ENCODE measurements at places on chromosomes 3 and 15.

DNA sequence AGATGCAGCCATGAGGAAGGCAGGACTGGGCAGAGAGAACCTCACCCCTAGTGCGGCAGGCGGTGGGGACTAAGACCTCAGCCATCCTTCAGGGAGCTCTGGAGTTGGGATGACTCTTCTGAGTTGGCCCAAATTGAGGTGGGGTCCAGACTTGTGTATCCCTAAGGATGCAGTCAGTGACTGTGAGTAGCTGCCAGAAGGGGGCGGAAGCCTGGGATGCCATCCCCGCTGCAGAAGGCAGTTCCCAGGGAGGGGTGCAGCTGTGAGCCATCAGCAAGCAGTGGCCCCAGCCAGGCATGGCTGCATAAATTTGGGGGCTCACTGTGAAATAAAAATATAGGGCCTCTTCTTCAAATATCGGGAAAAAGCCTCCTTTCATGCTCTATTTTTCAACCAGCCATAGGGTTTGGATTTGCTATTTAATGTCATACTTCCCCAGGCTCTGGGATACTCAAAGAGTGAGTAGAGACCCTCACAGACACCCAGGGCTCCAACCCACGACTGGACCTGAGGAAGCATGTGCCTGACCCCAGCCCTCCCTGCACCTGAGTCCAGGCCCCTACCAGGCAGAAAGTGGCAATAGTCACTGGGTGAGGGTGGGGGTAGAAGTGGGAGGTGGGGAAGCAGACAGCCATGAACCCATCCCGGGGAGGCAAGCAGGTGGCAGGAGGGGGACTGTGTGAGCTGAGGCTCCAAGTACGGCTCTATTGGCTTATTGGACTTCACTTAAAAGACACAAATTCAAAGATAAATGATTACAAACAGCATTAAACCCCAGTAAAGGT, 30.5 kb downstream of the GRK7 start:
- DNase-seq = no peak

GRCh38 chr3:114839476-114839875, 307.6 kb downstream of the ZBTB20 start:
- DNase-seq = no peak

DNA sequence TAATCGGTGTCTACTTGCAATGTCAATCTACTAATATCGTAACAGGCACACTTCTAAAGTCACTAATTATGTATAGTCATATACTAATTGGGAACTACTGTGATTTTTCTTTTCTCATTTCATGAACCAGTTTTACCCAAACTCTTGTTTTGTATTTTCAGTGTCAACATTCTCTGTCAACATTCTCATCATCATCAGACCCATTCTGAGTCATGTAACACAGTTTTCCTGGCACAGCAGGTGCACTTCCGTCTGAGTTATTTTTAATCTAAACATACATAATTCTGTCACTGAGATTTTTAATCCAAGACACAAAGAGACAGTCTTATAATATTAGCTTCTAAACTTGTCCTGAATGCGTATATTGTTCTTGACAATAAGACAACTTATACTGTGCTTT, 205.1 kb upstream of the EIF1B start:
- no peak for DNase-seq

- DNase-seq = peak; percentile 31
Observed at GRCh38 chr3:149487598-149488197, 13.2 kb downstream of the TM4SF4 start.

GRCh38 chr15:69454953-69455352, 2.3 kb downstream of the RPLP1 start:
- DNase-seq = no peak

- no peak for DNase-seq
Observed at GRCh38 chr3:26624209-26624765, 1.7 kb downstream of the LRRC3B start.

GRCh38 chr3:175512700-175513099, 653.6 kb downstream of the NAALADL2 start:
- no peak for DNase-seq

DNA sequence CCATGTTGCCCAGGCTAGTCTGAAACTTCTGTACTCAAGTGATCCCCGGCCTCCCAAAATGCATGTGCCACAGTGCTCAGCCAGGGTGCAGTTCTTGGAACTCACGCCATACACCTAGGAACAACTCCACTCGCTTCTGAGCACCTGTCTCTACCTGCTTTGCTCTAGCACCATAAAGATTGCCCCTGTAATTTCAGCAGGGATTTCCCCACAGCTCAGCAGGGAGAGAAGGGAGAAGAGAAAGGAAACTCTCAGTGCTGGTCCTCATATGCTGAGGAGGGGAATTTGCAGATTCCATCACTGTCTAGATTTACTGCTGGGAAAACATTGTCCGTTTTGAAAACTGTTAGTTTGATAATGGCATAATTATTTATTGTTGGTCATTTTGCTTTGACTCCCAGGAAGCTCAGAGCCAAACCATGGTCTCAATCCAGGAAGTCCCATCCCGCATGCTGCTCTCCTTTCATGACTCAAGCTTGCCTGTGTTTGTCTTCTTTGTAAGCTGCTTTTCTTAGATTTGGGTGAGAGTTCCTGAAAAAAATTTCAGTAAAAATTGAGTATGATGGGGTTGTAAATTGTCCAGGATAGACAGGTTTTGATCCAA, 24.2 kb downstream of the TRIM71 start:
- DNase-seq = no peak

- no peak for DNase-seq
Observed at GRCh38 chr3:162780313-162780712, 1283.7 kb downstream of the OTOL1 start.

GRCh38 chr3:110811050-110811449, 260.6 kb upstream of the NECTIN3 start:
- DNase-seq = no peak

GRCh38 chr3:17935222-17935621, 192.8 kb upstream of the TBC1D5 start:
- no peak for DNase-seq

DNA sequence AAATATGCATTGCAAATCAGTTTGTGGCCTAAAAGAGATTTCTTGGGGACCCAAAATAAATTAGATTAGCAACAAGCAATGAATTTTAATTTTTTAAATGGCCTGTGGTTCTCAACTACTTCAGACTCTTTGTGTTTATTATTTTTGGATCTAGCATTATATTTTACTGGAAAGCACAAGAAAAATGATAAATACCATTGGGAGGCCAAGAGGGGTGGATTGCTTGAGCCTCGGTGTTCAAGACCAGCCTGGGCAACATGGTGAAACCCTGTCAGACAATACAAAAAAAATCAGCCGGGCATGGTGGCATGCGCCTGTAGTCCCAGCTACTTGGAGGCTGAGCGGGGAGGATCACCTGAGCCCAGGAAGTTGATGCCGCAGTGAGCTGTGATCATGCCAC, 13.6 kb downstream of the LACTB start:
- no peak for DNase-seq

DNA sequence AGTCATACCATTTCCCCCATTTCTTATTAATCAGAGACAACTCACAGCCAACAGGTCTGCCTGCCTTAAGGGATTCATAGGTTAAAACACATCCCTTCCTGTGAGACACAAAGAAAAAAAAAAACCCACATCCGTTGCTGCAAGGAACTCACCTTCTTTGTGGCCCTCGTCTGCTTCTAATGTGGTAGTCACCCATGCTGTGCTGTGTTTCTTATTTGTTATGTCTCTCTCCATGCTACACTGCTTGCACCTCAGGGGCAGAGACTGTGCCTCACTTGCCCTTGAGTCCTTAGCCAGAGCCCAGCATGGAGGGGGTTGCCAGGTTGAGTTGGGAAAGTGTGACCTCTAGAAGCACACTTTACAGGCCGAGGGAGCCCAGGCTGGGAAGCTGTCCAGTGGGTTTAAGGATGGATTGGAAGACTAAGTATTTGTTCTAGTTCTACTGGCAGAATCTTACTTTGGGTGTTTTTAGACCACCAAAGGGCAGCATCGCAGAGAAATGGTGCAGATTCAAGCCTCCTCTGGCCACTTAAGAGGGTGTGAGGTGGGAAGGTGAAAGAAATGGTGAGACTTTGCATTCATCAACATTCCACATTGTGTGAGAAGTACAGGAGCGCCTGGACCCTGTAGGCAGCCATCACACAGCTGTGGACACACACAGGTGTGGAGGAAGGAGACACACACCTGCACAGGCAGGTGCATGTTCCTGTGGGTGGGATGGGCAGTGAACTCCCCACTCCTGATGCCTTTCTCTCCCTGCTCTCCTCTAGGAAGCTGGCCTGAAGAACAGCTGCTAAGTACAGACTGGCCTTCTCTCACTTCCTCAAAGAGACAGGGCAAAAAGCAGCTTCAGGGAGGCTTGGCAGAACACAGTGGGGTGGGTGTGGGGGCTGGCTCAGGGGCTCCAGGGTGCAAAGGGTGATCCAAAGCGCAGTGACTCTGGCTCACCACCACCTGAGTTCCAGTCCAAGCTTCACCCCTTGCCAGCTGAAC, 48.8 kb downstream of the GLB1 start:
- peak; percentile 53 for DNase-seq

GRCh38 chr3:87607234-87607633, 330.9 kb upstream of the POU1F1 start:
- no peak for DNase-seq

DNA sequence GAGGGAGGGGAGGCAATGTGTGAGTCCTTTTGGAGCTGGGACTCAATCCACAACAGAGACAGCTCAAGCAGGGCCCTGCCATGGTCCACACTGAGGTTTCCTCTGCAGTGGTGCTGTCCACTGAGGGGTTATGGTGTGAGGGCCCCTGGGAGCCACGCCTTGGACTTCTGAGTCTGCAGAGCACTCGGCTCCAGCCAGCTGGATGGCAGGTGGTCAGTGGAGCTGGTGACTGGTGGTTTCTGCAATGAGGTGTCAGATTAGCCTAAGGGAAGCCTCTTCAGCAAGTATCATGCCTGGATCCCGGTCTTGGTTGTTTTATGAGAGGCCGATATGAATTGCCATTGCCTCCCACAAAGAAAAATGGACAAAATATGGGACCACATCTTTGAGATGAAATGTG, 21.7 kb downstream of the LSM3 start:
- no peak for DNase-seq

DNA sequence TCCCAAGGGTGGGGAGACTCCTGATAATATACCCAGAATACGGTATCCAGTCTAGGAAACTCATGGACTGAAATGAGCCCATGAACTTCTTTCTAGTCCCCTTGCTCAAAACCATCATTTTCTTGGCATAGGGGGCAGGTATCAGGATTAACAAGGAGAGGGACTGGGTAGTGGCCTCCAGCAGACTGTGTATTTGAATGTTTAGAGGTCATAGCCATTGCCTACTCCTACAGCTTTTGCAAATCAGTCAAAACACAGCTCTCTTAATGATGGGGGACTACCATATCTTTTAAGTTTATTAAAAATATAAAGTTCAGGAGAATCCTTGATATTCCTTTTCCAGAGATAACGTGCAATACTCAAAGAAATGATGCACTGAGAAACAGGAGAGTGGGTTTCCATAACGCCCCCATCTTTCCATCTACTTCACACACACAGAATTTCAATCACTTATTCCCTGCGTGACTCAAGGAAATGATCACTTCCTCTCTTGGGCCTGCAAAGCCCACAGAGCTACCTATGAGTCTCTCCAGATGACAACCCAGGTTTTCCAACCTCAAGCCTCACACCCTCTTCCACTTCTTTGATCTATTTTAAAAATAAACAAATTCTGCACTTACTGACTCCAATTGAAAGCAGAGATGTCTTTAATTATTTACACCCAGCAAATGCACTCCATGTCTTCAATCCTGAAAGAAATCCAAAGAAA, 584.0 kb upstream of the LMCD1 start:
- DNase-seq = peak; percentile 36

- DNase-seq = no peak
Observed at GRCh38 chr15:36797128-36797527, 217.7 kb downstream of the CDIN1 start.

DNA sequence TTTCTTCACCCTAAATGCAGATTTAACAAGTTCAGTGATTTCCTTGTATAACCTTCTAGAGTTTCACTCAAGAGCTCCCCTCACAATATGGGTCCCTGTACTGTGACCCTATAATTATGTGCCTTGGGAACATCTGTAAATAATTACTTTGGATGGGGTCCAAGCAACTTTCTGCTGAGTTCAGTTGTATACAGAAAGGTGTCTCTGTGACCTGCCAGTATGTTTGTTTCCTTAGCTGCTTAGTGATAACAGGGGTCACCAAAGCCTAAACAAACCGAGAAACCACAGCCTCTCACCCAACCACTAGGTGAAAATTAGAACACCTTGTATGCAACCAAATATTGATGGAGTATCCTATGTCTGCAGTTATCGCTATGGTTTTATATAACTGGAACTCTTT, 29.8 kb upstream of the SLC25A36 start:
- no peak for DNase-seq

DNA sequence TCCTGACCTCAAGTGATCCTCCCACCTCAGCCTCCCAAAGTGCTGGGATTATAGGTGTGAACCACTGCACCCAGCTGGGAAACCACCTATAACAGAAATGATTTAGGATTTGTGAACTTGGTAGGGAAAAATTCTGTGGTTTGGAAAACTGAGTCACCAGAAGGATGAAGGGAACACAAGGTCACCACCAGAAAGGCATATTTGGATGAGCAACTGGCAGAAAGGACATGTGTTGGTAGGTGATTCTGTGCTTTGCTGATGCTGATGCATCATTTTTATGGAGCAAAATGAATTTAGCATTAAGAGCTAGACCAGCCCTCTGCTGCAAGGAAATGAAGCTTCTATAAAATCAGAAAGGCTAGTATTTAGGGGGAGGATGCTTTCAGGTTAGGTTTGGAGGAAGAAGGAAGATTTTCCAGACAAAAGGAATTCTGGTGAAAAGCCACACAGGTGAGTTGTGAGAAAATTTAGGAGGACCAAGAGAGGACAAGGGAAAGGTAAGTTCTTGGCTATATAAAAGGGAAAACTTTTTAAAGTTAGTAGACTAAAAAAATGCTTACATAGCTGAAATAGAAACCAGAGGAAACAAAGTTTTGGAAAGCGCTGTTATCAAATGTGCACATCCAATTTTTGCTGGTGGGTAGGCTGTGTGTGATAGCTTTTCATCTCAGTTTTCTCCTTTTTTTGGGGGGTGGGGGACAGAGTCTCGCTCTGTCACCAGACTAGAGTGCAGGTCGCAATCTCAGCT, 3.6 kb downstream of the PXK start:
- DNase-seq = no peak

- no peak for DNase-seq
Observed at GRCh38 chr3:197510642-197511018, 45.1 kb downstream of the BDH1 start.

GRCh38 chr15:92541291-92542200, 114.0 kb downstream of the FAM174B start:
- no peak for DNase-seq

DNA sequence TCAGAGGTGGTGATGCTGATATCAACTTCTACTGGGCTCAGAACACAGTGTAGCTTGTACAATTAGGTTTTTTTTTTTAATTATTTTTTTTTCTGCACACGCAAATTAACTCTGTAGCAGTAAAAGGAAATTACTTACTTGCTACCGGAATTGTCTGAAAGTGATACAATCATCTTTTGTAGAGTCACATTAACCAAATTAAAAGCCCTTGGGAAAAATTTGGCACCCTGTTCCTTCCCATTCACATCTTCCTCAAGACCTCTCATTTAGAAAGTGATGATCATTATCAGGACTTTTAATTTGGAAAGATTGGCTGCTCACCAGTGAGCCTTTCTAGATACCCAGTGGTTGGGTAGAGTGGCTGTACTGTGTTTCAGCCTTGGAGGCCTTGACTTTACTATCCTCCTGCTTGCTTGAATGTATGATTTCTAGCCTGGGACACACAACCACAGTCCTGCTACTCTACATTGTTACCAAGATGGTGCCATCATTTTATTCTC, 158.3 kb downstream of the ECT2 start:
- no peak for DNase-seq

Measured in stimulated activated CD4-positive, alpha-beta T cell treated with anti-CD3 and anti-CD28 coated beads, Interleukin-1b, Interleukin-23, amount 100 ng/mL, for 48 hours (primary cell).